Heart left ventricle (tissue), 16 donors: ENCODE measurements at places on chromosomes 7 and 10.

- DNase-seq: no peak
Measured at GRCh38 chr10:100304414-100304813, 17.9 kb upstream of the BLOC1S2 start.

- DNase-seq: no peak
Measured at GRCh38 chr7:4878336-4879335, 4.9 kb downstream of the RADIL start.

- peak; percentile 76 for DNase-seq
Measured at GRCh38 chr7:66043681-66044497, 31.7 kb upstream of the ASL start.

DNA sequence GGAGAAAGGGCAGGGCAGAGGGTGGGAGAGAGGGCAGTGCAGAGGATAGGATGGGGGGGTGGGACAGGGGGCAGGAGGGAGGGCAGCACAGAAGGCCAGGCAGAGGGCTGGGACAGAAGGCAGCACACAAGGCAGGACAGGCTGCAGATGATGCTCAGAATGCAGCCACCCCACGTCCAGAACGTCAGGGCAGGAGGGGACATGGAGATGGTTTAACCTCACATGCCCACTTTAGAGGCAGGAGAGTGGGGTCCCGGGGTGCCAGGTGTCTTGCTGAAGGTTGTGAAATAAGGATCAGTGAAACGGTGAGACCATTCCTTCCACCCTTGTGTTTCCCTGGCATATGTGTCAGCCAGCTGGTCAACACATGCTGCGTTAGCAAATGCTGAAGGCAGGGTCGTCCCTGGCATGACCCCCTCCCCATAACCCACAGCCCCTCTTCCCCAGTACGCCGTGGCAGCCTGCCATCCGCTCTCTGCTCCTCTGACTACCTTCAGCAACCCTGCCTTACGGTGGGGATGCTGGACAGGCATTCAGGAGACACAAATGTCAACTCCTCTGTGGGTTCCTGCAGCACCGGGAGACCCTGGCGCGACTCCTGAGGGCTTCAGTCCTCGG lies 592.1 kb downstream of the DNAJB6 start:
- no peak for DNase-seq

DNA sequence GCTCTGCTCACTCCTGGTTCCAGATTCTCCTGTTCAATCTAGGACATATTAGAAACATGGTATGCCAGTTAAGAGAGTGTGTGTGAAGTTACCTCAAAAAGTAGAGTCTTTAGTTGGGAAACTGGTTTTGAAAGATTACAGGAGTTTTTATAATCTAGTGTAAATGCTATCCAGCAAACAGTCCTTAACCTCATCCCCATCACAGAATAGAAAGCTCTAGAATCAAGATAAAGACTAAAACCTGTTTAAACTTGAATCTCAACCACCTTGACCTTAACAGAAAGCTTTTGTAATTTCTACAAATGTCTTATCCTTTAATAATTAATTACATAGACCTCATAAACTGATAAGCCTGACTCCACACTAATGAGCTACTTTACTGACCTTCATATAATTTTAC lies 1288.7 kb upstream of the SORCS1 start:
- no peak for DNase-seq

- DNase-seq: no peak
Measured at GRCh38 chr7:48139459-48139858, 31.8 kb upstream of the ABCA13 start.
